ENCODE measurements at places on chromosomes 5 and 9.

GRCh38 chr5:23717486-23717885 is 210.1 kb downstream of the PRDM9 start:
- no peak for DNase-seq

- peak; percentile 24 for DNase-seq
These were observed 51.3 kb upstream of the PITX1 start for GRCh38 chr5:135085133-135085935.

- DNase-seq = no peak
These were observed at the start of gene QRFP for GRCh38 chr9:130896233-130897014. TSS of gene QRFP (minus strand) at chr9:130896812. CDS start at chr9:130893838, 2,974 bp downstream.

DNA sequence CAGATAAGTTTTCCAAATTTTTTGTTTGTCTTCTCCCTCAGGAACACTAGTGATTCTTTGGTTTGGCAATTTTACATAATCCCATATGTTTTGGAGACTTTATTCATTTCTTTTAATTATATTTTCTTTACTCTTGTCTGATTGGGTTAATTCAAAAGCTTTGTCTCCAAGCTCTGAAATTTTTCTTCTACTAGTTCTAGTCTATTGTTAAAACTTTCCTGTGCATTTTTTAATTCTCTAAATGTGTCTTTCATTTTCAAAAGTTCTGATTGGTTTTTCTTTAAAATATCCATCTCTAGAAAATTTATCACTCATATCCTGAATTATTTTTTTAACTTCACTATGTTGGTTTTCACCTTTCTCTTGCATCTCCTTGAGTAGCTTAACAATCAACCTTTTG is 92.2 kb downstream of the INVS start:
- no peak for DNase-seq

GRCh38 chr9:136020671-136021070 is 59.5 kb upstream of the UBAC1 start:
- no peak for DNase-seq
